ENCODE measurements at places on chromosomes 5 and 9.

DNA sequence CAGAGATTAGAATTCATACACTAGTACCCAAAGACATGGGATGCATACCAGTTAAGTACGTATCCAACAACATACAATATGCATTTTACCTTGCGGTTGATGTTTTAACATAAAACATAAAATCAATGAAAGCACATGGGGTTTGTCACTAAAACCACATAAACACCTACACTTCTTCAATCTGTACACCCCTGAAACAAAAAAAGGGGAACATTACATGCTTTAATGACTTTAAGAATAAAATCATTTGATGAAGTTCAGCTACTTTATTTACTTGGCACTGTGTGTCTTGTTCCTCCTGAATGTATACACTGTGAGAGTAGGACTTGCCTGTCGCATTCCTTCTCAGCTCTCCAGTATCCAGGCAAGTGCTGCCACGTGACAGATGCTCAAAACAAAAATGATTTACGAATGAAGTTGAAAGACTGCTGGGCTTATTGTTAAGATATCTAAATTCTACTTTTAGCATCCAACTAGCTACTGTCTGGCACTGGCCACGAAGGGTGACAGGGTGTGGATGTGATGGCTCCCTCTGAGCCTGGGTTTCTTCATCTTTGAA, 21.0 kb downstream of the TNFSF15 start:
- DNase-seq: no peak

GRCh38 chr5:40374853-40375252, 304.9 kb upstream of the PTGER4 start:
- no peak for DNase-seq

GRCh38 chr5:36666274-36666673, 59.9 kb downstream of the SLC1A3 start:
- no peak for DNase-seq

GRCh38 chr9:22097707-22098106, 88.6 kb upstream of the CDKN2B start:
- no peak for DNase-seq

GRCh38 chr5:68141494-68141893, 74.1 kb upstream of the PIK3R1 start:
- DNase-seq: no peak

DNA sequence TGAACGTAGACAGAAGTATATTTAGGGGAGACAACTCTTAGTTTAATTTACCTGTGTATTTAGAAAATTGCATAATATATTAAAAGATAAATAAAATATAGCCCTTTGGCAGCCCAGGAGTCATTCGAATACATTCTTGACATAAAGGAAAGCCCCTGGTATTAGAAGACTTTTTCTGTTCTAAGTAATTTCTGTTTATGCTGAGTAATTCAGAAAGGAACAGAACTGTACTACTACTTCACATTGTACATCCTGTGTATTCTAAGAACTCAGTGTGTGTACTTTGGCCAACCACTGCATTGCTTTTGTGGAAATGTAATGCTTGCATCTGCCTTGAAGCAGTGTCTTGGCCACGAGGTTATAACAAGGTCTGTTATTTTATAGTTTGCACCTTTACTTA, 136.4 kb downstream of the KDM4C start:
- DNase-seq: no peak

DNA sequence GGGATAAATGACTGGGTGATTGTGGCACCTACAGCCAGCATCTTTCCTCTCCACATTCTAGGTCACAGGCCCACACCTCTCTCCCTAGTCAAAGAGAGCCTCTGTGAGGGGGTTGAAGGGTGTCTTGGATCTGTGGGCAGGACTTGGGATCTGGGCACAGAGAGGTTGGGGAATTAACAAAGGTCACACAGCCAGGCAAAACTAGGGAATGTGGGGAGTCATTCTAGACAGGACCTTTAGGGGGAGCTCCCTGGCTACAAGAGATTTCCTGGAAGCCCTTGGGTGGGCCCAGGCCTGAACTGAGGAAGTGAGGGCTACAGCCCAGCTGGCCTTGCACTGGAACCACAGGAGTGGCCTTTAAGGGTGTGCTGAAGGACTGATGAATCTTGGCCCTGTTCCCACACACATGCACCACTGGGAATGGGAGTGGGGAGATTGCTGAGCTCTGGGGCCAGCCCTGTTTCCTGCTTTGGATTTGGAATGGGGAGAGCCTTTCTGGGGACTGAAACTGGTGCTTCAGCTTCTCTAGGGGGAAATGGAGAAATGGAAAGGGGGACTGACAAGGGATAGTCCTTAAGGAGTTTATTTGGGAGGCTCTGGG, 12.4 kb upstream of the CXXC5 start:
- no peak for DNase-seq

DNA sequence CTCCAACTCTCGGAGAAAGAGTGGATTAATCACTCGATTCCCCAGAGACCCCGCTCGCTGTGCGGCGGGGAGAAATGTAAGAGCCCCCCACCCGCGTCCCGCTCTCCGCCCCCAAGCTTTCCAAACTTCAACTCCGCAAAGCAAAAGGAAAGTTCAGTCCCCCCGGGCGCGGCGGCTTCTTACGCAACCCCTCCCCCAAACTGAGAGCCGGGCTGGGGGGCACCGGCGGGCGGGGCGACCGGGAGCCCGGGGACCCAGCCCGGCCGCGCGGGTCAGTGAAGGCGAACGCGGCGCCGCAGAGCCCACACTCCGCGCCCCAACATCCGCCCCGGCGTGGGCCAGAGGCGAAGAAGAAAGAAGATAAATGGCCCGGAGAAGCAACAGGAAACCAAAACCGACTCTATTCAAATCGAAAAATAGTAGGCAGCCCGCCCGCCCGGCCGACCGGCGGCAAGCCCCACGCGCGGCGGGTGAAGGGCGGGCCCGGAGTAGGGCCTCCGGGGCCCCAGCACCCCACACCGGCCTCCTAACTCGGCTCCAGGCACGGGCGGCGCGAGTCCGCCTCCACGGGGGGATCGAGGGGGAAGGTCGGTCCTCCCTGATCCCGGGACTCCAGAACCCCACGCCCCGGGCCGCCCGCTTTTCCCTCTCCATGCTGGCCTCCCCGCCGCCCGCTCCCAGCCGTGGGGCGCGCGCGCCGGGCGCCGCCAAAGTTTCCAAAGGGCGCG, 720 bp downstream of the NOTCH1 start:
- DNase-seq: peak; percentile 20

Data from stimulated activated CD8-positive, alpha-beta memory T cell treated with anti-CD3 and anti-CD28 coated beads, Interleukin-15, amount 100 ng/mL, for 4 hours (primary cell).